ENCODE measurements at places on chromosomes 7 and 10. TPM values are rescaled to one million over a fixed set of nuclear protein-coding genes. Genes with fewer than 3 reads are reported as not detected.
A peak's percentile ranks its signal among the peaks of the same experiment; 100 is the strongest.

- DNase-seq: no peak
Observed at GRCh38 chr7:154424350-154424749, 372.2 kb downstream of the DPP6 start.

- no peak for DNase-seq
Observed at GRCh38 chr10:74932648-74933047, 106.2 kb downstream of the KAT6B start.

DNA sequence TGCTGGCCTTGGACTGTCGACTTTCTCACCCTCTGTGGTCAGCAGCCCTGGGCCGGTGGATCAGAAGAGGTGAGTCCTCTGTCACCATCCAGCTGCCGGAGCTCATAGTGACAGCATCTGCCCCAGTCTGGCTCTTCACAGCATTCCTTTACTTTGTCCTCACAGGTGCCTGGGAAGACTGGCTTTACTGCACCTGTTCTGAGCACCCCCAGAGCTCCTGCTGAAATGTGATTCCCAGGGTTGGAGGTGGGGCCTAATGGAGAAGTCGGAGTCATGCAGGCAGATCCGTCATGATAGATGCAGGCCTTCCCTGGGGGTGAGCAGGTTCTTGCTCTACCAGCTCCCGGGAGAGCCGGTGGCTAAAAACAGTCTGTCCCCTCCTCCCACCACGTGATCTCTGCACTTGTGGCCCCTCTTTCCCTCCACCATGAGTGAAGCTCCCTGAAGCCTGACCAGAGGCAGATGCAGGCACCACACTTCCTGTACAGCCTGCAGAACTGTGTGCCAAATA, 171.5 kb downstream of the ZMYND11 start:
- DNase-seq: no peak

- no peak for DNase-seq
Observed at GRCh38 chr7:1181640-1182039, 21.6 kb upstream of the ZFAND2A start.

GRCh38 chr10:130180416-130180815, 44.2 kb downstream of the GLRX3 start:
- no peak for DNase-seq

DNA sequence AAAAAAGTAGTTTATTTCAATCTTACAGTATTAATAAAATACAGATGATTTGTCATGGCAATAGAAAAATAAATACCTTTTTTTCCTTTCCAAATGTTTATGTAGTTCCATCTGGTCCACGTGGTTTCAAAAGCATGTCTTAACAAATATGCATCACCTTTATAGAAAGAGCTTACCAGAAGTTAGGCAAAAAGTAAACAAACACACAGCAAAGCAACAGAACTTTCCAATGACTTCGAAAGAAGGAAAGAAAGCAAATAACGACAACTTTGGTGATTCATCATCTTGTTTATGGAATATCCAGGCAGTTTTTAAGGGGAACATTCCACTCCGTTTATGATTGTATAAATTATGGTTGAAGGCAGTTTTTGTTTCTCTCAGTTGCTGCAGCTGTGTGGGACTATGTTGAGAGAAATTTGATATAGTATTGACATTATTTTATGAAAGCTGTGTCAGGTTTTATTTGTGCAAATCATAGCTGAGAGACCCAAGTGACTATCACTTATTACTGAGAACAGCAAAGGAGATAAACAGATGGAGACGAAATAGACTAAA, 203.1 kb downstream of the CDC14C start:
- DNase-seq: no peak

DNA sequence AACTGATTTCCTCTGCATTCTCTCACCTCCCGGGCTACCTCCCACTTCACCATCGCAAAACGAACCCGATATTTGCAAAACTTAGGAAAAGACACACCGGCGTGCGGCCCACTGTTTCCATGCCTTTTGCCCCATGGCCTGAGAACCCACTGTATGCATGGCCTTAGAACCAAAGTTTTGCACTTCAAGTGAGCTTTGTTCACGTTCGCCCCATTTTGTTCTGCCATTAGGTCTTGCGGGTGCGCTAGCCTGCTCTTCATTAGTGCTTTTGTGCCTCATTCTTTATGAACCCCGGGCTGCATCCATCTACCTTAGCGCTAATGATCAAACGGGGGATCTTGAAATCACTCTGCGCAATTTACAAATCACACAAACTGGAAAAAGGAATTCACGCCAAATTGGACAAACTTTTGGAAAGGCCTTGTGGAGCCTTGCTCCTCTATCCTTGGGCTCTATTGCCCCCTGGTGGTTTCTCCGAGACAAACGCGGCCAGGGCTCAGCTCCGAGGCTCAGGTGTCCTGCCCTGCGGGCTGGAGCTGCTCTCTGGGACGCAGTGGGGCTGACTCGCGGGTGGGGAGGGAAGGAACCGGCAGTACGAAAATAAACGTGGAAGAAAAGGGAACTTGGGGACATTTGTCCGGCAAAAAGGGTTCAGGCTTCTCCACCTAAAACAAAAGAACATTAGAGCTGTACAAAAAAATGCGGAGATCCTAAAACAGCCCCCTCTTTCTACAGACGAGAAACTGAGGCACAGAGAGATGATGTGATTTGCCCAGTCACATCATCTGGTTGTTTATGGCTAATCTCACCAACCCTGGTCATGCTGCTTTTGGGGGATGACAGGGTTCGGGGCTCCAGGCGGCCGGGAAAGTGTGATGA, 300.4 kb upstream of the NFE2L3 start:
- DNase-seq: peak; percentile 81

- no peak for DNase-seq
Observed at GRCh38 chr7:128358233-128358632, 3.3 kb downstream of the PRRT4 start.

- no peak for DNase-seq
Observed at GRCh38 chr7:127251465-127252376, 1.0 kb downstream of the GRM8 start.

- DNase-seq: no peak
Observed at GRCh38 chr7:41298409-41298808, 404.5 kb downstream of the INHBA start.

The ABCB1 gene
- 4.5 TPM for total RNA-seq

The NXPH1 gene
- total RNA-seq: 1.1 TPM

The KIAA1217 gene
- total RNA-seq: 4.7 TPM

The AKR1C4 gene
- total RNA-seq: not detected

The PALD1 gene
- 6.6 TPM for total RNA-seq
